Caco-2 (cell line): ENCODE measurements at places on chromosomes 7 and 10.

DNA sequence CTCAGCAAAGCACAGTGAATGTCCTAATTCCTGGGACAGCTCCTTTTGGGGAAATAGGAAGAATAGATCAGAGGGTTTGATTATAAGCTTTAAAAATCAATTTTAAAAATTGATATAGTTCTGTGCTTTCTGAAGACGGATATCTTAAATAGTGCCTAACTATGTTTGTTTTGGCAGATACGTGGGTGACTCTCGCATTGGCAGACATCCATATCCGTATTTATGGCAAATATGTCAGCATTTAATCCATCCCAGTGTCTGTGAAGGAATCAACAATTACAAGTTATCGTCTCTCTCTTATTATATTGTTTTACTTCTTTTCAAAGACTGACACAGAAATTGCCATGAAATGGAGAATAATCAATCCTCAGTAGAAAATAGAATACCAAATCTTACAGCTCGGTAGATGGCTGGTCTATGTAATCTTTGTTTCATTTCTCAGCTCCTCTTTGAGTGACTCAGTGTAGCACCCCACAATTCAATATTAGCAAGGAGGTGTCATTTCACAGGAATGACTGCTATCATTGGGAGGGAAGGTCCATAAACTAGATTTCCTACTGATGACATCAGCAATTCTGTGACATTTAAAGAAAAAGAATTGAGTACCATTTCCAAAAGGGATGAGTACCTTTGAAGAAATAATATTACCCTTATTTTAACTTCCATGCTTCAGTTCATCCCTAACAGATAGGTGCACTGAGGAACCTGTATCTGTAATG, 186.4 kb upstream of the NFE2L3 start:
- no peak for DNase-seq

DNA sequence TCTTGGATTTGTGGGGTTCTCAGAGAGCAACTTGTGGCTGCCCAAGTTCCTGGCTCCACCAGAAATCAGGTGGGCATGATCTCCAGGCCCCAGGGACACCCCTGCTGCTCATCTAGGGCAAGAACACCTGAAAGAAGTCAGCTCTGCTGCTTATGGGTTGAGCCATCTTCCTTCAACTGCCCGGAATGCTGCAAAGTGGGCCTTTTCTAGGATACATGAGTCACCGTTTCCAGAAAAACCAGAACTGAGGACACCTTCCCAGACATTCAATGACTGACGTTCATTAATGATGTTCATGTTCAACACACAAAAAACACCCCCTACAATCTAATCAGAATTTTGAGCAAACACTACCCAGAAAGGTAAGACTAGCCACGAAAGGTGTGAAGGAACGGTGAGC, 98.0 kb downstream of the MAD1L1 start:
- DNase-seq, result no peak

DNA sequence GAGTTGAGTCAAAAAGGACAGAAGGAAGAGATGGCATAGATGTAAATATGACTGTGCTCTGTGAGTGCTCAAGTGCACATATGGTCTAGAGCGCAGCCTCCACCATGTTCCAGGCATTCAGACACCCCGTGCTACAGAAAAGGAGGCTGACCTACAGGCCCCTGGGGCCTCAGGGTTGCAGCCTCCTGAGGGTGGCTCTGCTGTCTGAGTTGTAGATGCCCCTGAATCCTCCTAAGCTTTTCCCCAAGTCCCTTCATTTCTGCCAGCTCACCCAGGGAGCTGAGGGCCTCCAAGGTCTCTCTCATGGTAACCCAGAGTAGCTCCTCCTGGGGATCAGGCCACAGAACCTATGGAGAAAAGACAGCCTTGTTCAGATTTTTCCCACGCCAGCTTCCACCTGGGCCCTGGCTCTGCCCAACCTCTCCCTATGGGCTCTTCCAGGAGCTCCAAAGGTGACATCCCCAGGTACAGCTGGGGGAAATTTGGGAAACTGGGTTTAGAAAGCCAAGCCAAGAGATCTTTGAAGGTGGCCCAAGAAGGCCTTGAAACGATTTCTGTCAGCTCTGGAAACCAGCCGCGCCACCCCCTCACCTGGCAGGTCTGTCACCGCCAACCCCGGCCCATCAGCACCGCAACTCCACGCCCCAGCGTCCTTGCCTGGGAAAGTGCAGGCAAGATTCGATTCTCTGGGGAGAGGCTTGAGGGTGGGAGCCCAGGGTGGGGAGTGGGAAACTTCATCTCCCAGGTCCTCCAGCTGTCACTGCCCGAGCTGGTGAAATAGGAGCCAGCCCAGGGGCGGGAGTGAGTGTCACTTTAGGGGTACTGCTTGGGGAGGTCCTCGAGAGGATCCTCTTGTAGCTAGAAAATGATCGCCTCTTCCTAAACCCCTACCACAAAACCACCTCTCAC, 2.4 kb downstream of the ZNF467 start:
- no peak for DNase-seq

DNA sequence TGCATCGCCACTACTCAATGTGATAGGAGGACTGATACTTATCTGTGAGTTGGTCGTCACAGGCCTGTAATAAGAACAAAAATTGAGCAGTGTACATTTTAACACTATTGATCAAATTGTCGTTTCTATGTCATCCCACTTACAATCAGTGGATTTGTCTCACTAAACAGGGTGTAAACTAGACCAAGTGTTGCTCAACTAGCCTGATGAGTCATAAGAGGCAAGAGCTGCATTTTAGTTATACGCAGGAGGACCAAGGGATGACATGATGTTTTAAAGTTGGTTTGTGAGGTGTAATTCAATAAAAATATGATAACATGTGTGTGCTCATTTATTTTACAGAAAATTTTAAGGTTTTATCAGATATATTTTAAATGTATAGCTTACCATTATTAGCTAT, 1239.2 kb downstream of the REEP3 start:
- DNase-seq, result no peak

DNA sequence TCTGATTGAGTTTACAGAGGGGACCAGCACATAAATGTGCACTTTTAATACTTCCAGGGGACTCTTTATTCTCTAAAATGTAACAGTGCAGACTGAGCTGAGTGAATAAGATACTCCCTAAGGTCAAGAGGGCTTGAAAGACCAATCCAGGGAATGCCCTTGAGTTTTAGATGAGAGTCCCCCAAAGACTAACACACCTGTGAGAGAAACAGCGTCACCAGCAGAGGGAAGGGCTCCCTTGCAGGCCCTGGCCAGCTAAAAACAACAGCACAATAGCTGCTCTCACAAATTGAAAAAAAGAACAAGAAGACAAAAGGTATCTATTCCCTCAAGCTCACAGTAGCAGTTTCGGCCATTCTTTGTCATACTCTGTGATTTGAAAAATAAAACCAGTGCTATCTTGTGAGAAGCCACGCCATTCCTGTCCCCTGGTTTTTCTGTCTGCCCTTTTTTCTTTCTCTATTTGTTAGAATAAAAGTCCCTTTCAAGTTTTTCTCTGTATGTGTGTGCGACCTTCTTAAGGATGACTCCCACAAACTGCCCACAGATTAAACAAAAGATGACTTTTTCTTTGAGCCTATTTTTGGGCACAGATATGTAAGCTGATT, 230.4 kb upstream of the BMPER start:
- no peak for DNase-seq

GRCh38 chr7:50988465-50988864, 205.8 kb upstream of the GRB10 start:
- DNase-seq, result no peak
